ENCODE measurements at places on chromosomes 12 and 14. TPM values are rescaled to one million over a fixed set of nuclear protein-coding genes. Genes with fewer than 3 reads are reported as not detected.

The NPAS3 gene
- total RNA-seq: 2.1 TPM

The RABGGTA gene
- total RNA-seq: 74.3 TPM

The MMP19 gene
- total RNA-seq: 3.3 TPM

The LMNTD1 gene
- not detected for total RNA-seq

The MGP gene
- 116 TPM for total RNA-seq

The STYK1 gene
- total RNA-seq: 21.2 TPM

Measured in Peyer's patch (tissue), 4 donors.